Stimulated activated CD4-positive, alpha-beta T cell treated with anti-CD3 and anti-CD28 coated beads, Interleukin-2, amount 100 ng/mL, for 24 hours (primary cell): ENCODE measurements at places on chromosomes 4 and X.

- DNase-seq: no peak
Measured at GRCh38 chrX:72296991-72297390, 8.7 kb downstream of the CITED1 start.

DNA sequence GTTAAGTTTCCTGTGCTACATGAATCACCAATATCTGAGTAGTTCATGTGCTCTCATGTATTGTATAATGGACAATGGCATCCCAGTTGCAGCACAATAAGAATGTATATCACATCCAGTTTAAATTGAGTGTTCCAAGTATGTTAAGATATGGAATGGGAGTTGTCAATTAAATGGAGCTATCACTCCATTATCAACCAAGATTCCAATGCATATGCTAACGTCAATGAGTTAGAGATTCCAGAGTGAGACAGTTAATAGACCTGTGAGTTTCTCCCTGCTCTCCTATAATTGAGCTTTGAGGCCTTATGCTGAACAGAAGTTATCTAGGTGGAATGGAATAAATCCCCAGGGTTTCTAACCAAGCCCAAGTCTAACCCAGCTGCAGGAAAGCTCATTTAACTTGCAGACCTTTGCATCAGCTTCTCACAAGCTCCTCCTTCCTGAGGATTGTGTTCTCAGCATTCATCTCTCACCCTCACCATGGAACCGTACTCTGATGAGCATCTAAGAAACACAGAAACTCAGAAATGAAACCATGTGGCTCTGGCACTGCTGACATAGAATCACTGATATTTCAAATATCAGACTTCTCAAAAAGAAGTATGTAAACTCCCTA lies 84.8 kb downstream of the TIGD2 start:
- no peak for DNase-seq

- no peak for DNase-seq
Measured at GRCh38 chr4:185242749-185243533, 33.5 kb downstream of the SNX25 start.

GRCh38 chrX:150854856-150855255 lies 43.6 kb downstream of the CD99L2 start:
- no peak for DNase-seq

GRCh38 chr4:124722071-124722470 lies 9.5 kb upstream of the ANKRD50 start:
- no peak for DNase-seq

DNA sequence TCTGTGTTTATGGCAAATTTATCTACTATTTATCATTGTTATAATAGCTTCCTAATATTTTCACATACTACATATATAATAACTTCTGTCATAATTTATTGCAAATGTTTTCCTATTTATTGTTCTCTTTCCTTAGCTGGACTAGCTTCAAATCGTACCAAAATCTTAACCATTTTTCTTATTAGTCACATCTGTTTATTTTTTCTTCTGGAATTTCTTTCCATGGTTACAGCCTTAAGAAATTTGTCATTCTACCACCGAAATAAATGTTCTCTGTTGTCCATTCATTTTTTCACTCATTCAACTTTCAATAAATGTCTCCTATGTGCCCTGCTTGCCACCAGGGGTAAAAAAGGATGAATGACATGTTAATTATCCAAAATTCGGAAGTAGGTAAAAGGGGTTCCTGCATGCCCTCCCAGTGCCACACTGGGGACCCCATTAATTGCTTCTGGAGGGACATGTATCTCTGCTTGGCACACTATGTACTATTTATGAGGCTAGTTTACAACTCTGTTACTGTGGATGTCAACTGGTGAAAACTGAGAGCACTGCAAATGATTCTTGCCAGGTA lies 182.1 kb downstream of the SH3KBP1 start:
- DNase-seq: no peak

DNA sequence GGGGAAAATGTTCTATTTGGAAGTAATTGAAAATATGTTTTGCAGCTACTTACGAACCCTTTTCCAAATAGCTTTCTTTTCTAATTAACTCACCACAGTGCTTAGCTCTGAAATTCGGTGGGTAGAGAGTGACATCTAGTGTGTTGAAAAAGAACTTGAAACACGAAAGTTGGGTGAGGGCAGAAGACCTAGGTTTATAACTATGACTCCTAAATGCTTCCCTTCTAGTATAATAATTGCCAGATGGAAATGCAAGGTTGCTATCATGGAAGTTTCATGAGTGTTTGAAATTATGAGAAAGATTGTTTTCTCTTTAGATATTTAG lies 77.3 kb upstream of the NOCT start:
- no peak for DNase-seq

GRCh38 chr4:183832776-183833450 lies 72.2 kb upstream of the STOX2 start:
- DNase-seq: no peak

DNA sequence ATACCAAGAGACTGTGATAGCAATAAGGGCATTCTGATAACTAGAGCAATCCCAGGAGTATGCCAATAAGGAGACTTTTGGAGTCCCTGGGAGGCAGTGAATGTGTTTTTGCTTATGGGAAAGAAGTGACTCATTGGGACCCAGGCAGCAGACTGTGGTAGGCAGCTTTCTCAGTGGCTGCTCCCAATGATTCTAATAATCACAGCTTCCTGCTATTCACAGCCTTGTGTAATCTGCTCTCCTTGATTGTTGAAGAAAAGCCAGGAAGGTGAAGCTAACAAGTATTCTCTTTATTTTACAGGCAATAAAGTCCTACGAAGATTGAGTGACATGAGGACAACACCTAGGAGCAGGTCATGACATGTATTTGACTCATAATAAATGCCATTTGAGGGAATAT lies 70.3 kb upstream of the DDX60 start:
- no peak for DNase-seq

DNA sequence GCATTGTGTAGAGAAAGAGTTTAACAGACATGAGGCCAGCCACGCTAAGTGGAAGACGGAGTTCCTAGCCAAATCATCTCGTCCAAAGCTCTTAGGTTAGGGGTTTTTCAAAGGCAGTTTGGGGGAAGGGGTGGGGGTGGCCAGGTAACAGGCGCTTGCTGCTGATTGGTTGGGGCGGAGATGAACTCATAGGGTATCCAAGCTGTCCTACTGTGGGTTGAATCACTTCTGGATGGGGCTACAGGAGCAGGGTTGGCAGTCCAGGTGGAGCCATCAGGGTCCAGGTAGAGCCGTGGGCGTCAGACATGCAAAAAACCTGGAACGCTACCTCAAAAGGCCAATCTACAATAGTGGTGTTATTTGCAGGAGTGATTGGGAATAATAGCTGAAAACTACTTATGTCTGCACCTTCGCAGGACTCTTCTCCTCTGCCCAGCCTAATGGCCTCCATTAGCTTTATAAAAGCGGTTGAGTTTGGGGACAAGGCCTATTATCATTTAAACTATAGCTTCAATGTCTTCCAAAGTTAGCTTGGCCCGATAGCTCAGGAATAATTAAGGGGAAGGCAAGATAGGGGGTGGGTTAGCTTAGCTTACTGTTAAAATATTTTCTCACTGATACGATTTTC lies 579.6 kb downstream of the NLGN4X start:
- DNase-seq: no peak

DNA sequence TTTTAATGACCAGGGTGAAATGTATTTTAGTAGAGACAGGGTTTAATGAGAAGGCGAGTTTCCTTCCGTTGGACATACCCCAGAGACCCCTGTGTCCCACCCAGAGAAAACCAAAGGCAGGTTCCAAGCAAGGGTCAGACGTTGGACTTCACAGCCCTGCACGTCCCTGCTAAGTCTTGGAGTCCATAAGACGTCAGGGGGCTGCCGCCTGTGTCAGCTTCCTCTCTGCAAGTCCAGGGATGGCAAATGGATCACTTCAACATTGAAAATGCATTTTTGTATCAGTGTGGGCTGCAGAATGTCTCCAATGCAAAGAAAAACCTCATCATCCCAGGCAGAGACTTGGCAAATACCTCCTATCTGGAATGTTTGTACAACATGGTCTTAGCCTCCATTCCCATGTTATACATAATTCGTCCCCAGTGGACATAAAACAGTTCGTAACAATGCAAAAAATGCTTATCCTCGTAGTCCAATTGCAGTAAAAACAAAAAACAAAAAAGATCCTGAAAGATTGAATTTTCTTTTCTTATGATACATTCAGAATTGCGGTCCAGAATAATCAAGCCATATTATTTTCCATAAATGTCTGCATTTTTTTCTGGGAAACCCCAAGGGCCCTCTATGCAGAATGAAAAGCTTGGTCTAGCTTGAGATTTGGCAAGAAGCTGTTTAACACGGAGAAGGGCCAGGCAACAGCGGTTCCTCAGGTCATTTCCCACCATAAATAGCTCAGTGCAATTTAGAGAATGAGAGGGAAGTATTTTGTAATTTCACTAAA lies 190.9 kb downstream of the SHOX start:
- no peak for DNase-seq

- no peak for DNase-seq
Measured at GRCh38 chrX:120751683-120752082, 121.8 kb upstream of the C1GALT1C1 start.

DNA sequence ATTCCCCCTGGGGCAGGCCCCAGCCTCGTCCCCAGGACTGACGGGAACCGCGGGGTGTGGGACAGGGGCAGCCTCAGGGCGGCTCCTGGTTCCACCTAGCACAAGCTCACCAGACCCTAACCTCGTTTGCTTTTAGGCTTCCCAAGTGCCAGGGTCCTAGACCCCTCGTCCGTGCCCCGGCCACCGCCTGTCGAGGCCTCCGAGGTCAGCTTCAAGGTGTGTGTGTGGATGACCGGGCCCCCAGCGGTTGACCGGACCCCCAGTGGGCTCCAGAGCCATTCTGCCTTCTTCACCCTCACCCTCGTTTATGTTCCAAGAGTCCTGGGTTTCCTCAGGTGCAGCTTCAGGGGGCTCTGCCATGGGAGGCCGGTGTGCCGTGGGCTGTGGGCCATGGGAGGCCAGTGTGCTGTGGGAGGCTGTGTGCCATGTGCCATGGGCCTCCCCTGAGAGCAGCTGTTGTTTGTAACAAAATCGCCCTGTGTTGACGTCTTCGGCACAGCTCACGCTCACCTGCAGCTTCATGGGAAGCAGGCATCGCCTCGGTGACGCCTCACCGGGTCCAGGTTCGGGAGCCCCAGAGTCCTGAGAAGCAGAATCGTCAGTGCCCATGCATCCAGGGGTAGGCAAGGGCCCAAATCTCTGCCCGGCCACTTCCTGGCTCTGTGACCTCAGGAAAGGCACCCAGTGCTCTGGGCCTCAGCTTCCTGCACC lies 43.0 kb upstream of the HMX1 start:
- no peak for DNase-seq

- DNase-seq: no peak
Measured at GRCh38 chrX:129115104-129115503, 408.2 kb downstream of the SMARCA1 start.

GRCh38 chr4:158492391-158492790 lies 29.3 kb upstream of the RXFP1 start:
- DNase-seq: no peak

DNA sequence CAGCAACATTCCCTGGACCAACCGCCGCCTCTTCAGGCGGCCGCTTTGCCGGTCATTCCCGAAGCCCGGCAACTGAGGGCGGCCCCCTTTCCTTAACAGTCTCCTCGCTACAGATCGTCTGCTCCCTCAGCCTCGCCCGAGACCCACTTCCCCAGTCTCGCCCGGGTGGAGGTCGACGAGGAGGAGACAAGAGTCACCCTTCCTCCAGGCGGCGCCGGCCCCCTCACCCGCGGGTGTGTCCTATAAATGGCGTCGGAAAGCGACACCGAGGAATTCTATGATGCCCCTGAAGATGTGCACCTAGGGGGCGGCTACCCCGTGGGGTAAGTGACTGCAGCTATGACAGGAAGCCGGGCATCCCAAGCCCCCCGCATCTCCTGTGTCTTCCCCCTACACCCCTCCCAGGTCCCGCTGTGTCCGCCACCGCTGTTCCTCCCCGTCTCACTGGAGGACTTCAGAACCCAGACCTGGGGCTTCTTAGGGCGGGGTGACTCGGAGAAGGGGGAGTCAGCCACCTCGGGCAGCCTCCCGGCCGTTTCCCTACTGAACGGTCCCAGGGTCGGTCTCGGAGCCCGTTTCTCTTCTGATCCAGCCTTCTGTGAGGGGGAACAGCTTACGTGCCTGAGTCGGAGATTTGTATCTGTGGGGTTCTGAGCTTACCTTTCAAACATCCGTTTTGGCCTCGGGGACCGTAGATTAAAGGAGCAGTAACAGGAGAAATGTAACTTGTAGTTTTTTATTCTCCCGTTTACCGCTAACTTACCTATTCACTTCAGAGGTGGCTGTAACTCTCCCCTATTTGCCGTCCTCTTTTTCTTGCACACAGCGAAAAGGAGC lies 570 bp downstream of the WDR44 start:
- DNase-seq: peak; percentile 50

DNA sequence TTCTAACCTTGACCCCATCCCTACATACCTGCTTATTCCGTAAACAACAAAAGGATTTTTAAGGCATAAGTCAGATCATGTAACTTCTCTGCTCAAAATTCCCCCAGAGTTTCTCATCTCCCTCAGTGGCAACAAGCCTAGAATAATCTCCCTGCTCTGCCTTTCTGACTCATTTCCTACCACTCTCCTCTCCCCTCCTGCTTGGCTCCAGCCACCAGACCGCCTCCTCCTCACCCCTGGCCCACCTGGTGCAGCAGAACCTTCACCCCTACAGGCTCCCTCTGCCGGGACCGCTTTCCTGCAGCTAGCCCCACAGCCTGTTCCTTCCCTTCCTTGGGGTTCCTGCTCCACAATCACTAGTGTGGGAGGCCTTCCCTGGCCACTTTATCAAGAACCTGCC lies 32.1 kb downstream of the TSPAN5 start:
- no peak for DNase-seq

DNA sequence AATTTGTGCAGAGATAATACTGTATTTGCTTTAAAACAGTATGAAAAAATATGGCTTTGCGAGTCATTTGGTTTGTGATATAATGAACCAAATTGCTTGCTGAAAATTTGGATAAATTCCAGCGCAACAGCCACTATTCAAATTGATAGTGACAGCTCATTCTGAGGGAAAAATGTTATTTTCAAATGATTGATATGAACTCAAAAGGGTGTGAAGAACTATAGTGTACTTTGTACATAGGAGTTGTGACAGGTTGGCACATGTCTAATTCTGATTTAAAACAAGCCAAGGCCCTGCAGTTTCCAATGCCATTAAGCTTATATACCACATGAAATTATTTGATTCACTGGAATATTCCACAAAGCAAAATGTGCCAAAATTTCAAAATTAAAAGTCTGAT lies 1628.9 kb upstream of the AGA start:
- DNase-seq: no peak

GRCh38 chr4:24843096-24843495 lies 47.7 kb downstream of the SOD3 start:
- DNase-seq: no peak

DNA sequence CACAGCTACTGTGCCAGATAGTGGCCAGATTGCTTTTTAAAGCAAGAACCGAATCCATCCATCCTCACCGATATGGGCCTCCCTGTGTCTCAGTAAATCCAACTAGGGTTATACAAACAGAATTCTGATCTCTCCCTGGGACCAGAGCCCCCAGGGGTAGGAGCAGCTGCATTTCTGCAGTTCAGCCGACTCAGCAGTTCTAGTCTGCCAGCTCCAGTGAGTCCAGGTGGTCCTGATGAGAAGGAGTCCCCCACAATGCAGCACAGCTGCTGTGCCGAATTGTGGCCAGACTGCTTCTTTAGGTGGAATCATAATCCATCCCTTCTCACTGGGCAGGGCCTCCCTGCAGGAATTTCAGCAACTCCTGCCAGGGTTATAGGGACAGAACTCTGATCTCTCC lies 532.9 kb downstream of the ACTRT1 start:
- no peak for DNase-seq

GRCh38 chrX:19556202-19556601 lies 40.9 kb upstream of the MAP3K15 start:
- DNase-seq: no peak
